ENCODE measurements at places on chromosomes 12 and 14. TPM values are rescaled to one million over a fixed set of nuclear protein-coding genes. Genes with fewer than 3 reads are reported as not detected.

- DNase-seq = no peak
Measured at GRCh38 chr14:22926316-22926715, 2.9 kb downstream of the PRMT5 start.

GRCh38 chr12:125314051-125314755 is 249.0 kb downstream of the AACS start:
- DNase-seq = no peak

The ANG gene
- total RNA-seq = 1.8 TPM

GRCh38 chr14:105414456-105415371 is 4.9 kb upstream of the MTA1 start:
- no peak for DNase-seq

DNA sequence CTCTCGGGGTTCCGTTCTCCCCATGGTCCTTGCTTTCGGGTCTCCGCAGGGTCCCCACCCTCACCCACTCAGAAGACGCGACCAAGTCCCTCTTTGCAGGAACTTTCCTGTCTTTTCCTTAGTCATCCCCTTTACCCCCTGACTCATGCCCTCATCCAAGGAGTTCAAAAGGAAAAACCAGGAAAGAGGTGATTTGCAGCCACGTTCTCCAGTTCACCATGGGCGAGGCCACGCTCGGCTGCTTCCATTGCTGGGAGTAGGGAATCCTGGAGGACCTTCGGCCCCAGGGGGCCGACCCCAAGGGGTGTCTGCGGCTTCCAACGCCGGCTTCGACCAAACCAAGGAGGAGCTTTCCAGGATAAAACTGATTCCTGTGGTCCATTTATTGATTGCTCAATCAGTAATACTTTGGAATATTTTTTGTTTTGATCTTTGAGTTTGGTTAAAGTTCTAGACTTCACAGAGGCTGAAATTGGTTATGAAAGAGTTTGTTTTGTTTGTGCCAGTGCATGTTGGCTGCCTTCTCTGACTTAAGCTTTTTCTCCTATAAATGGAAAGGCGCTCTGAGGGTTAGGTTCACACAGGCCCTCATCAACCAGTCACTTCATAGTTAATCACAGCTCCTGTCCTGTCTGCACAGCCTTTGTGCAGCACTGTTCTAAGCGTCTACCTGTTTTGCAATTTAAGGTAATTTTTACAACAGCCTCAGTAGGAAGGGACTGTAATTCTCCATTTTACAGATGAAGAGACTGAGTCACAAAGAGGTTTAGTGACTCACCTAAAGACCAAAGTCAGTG is 827 bp downstream of the ALDH2 start:
- no peak for DNase-seq

The RBM25 gene
- 78.3 TPM for total RNA-seq

GRCh38 chr14:52781629-52782028 is 9.8 kb downstream of the GNPNAT1 start:
- DNase-seq = no peak

- DNase-seq = no peak
Measured at GRCh38 chr14:89435892-89436656, 19.0 kb upstream of the FOXN3 start.
